ENCODE measurements at places on chromosomes 7 and 10.

- no peak for DNase-seq
These were observed 361.6 kb upstream of the GRM3 start for GRCh38 chr7:86282014-86282682.

DNA sequence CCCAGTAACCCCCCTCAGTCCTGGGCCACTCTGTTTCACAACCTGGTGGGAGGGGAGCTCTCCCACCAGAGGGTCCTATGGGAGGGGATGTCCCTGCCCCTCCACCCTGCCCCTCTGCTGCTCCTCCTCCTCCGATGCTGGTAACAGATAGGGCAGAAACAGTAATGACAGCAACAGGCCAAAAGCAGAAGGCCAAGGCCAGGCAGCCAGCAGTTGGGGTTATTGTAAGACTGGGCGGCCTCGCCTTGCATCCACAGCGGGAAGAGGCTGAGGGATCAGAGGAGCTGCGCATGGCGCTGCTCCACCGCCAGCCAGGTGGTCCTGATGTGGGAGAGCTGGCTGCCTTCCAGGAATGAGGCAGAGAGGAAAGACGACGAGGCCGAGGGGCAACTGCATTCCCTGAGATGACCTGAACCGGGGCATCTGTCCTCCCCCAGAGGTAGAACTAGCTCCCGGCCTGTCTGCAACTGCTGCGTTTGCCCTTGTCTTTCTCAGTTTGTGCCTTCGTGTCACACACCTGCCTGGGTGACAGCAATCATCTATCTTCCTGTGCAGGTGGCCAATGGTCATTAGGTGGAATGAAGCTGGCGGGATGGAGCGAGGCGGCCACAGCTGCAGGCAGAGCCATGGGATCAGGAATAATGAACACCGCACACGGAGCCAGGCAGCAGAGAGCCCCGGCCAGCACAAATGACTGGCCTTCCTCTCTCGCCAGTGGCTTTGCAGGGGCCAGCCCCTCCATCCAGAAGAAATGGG lies 54.0 kb upstream of the CACUL1 start:
- DNase-seq = no peak

- no peak for DNase-seq
These were observed 198.5 kb downstream of the PAXIP1 start for GRCh38 chr7:154804449-154804848.

DNA sequence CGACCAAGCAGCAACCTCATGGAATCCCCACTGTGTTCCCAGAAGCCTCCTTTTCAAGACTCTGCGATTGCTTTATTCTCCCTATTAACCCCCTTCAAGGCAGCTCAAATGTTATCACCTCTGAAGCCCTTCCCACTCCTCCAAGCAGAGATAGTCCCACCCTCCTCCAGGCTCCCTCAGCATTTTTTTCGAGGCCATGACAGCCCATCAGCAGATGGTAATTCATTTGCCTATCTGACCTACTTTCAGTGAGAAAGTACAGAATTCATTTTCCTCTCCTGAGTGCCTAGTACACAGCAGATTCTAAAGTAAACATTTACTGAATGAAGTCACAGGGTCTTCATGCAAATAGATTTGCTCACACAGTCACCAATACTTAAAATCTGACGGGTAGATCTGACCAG lies 47.8 kb downstream of the HERPUD2 start:
- peak; percentile 38 for DNase-seq
